ENCODE measurements at places on chromosomes 3 and 15.

DNA sequence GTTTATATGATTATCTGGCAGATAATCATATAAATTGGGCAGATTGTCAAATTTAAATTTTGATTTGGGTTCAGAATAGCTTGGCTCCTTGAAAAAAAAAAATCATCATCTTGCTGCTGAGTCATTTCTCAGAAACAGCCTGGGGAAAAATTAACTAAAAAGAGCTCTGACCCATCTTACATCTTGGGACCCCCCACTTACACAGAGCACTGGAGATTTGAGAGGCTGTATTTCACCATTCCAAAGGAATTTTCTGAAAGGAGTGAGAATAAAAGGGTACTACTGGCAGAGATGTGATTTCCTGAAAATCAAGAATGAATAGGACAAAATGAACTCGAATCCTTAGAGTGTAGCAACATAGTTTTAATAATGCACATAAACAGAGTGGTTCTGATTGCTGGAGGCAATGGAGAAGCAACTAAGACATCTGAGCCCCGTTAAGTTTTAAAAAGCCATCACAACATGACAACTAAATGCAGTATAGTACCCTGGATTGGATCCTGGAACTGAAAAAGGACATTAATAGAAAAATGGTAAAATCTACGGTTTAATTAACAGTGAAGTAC is 97.5 kb downstream of the RFTN1 start:
- no peak for DNase-seq

DNA sequence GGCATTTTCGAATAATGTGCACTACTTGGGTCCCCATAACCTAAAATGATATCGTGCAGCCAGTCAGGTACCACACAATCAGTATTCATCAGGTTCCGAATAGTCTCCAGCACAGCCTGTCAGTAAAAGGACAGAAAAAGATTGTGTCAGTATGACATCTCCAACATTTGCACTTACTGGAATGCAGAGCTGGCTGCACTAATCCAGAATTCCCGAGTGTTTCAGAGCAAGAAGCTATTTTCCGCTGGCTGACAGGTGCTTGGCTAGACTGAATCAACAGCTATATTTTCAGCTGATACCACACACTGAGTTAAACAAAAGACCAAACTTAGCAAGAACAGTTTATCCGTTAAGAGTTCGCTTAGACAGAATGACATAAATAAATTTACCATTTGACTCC is 68.8 kb downstream of the AQR start:
- no peak for DNase-seq

DNA sequence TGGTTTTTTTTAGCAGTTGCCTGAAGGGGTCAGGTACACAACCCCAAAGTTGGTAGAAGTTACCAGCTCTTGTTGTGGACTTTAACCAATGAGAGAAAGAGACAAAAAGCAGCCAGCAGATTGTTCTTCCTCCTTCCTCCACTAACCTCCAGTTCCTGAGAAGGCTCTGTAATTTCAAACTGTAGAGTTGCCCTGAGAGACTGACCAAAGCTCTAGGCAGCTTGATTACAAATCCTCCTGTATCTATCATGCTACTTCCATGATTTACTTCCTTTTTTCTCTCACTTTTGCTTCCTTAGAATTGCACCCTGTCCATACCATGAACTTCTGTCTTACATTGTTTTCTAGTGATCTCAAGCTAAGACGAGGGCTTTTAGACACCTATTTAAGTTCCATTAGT is 29.2 kb downstream of the NSUN3 start:
- no peak for DNase-seq

GRCh38 chr15:82597815-82598214 is 49.3 kb downstream of the CPEB1 start:
- DNase-seq = no peak

Measured in NCI-H345 (cell line).